AG08395 (cell line): ENCODE measurements at places on chromosomes 1 and 21.

GRCh38 chr1:211942583-211942982, 92.8 kb downstream of the INTS7 start:
- no peak for DNase-seq

DNA sequence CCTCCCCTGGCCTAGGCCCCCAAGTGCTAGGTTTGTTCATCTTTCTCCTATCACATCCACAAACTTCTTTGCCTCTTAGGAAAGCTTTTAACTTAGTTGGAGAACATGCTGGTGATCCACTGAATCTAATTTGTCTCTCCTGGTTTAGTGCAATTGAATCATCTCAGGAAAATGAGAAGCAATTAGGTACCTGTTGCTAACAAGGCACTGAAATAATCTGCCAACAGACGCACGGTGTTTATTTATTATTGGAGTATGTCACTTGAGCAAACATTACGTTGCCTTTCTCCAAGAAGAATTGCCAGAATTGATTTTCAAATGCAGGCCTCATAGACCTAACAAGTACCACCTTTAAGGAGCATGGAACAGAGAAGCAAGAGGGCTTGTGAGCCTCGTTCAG, 309.4 kb downstream of the NFIA start:
- DNase-seq, result no peak

GRCh38 chr1:1920608-1921458, 1.8 kb upstream of the TMEM52 start:
- no peak for DNase-seq

- no peak for DNase-seq
Observed at GRCh38 chr1:204511366-204511765, 4.8 kb upstream of the MDM4 start.

- DNase-seq, result no peak
Observed at GRCh38 chr1:56429288-56429687, 150.1 kb downstream of the PLPP3 start.

DNA sequence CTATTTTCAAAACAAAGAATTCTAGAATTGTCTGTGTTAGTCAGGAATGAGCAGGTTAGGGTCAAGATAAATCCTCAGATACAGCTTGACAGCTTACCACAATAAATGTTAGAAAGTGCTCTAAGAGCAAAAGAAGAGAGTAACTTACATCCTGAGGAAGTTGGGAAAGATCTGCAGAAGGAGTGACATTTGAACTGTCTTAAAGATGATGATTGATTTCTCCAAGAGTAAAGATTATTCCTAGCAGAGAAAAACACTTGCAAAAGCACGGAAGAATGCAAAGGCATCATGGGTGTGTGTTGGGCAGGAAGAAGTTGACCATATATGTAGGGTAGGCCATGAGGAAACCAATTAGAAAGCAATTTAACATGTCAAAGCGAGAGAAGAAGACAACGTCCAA, 175.4 kb downstream of the LRRC7 start:
- no peak for DNase-seq

DNA sequence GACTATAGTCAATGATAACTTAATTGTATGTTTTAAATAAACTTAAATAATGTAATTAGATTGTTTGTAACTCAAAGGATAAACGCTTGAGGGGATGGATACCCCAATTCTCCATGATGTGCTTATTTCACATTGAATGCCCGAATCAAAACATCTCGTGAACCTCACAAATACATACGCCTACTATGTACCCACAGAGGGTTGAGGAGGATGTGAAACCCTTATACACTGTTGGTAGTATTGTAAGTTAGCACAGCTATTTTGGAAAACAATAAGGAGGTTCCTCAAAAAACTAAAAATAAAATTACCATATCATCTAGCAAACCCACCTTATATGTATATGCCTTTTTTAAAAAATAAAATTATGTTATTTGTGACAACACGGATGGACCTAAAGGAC, 198.6 kb downstream of the MRPL39 start:
- DNase-seq, result no peak

DNA sequence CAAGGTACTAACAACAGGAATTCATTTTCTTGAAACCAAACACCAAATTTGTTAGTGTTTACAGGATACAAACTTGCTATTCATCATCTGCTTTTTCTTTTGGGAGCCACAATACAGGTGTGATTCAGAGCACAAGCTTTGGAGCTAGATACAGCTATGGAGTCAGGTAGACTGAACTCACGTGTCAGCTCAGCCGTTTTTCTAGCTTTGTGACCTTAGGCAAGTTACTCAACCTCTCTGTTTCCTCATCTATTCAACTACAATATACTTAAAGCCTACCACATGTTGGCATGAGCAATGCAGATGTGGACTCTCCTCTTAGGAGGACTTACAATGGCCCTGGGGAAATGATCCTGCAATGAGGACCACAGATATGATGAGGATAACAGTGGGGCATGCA, 6.3 kb downstream of the HTR1D start:
- no peak for DNase-seq

DNA sequence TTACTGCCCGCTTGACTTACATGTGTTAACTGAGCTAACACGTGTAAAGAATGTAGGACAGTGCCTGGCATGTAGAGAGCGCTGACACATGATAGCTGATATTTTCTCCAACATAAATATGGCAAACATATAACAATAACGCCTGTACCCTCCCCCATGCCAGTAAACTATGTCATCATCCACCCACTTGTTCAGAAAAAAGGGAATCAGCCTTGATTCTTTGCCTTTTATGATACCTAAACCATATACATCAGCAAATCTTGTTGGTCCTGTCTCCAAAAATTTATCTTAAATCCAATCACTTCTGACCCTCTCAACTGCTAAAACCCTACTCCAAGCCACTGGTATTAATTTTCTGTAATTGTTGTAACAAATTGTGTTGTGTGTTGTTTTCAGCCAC, 1.1 kb upstream of the ZNF692 start:
- DNase-seq, result no peak

DNA sequence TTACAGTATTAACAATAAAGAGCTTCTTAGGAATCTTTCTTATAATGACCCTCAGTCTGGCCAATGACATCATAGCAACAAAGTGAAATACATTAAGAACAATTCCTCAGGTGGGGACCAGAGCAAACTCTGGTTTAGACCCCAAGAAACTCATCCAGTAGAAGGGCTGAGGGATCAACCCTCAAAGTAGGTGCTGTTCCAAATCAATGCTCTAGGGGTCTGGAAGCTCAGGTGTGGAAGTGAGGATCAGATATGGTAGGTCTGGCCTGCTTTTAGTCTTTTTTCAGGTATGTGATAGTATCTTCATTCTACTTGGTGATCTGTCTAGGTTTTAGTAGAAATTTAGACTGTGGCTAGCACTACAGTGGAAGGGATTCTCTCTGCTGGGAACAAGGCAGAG, 291.7 kb downstream of the PDE4B start:
- DNase-seq, result no peak

- DNase-seq, result peak; percentile 50
Observed at GRCh38 chr1:114315631-114316030, 162.0 kb upstream of the SYT6 start.

- DNase-seq, result peak; percentile 70
Observed at GRCh38 chr1:117735045-117735992, 129.5 kb downstream of the TENT5C start.

DNA sequence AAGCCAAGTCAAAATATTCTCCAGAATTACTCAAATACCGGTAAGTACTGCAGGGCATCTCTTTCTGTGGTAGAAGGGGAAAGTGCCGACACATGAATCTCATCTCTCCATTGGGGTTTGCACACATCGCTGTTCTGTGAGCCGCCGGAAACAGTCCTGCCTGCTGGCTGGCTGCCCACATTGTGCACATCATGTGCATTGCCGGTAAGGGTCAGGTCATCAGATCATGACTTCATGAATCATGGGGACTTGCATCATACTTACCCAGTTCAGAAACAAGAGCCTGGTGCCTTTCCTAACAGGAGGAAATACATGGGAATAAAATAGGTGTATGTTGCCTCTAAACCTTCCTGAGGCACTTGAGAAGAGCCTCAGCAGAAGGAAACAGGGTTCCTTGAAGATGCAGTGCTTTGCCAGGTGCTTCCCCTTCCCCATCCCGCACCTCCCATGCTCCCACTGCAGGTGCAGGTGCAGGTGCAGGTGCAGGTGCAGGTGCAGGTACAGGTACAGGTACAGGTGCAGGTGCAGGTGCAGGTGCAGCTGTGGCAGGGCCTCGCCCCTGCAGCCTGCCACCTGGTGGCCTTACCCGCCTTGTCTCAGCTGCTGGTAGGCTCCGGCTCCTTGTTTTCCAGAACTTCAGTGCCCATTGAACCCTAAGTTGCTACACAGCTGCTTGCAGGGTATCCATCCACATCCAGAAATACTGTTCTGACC, 26.5 kb downstream of the GPR137B start:
- no peak for DNase-seq

- DNase-seq, result no peak
Observed at GRCh38 chr1:58933599-58933926, 149.7 kb upstream of the JUN start.

- DNase-seq, result no peak
Observed at GRCh38 chr1:247281001-247281574, 25.2 kb downstream of the VN1R5 start.

- no peak for DNase-seq
Observed at GRCh38 chr1:160924791-160925651, 29.6 kb downstream of the ITLN2 start.

GRCh38 chr1:24406788-24407187, 6.8 kb downstream of the STPG1 start:
- no peak for DNase-seq

- DNase-seq, result peak; percentile 35
Observed at GRCh38 chr1:184022668-184023067, 14.9 kb downstream of the COLGALT2 start.
